ENCODE measurements at places on chromosomes 12 and 14.

DNA sequence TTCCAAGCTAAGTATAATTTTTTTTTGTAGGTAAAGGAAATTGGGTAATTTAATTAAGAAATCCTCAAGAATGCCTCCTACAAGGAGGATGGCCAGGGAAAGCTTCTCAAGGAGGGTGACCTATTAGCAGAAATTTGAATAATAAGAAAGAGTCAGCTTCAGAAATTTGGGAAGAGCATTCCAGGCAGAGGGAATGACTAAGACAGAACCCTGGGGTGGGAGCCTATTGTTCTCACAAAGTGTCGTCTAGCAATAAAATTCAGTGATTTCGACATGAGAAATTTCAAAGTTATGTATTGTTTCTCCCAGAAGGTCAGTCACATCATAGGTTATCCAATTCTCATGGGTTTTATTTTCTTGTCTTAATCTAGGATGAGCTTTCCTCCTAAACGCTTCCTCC lies 1168.4 kb downstream of the AACS start:
- no peak for DNase-seq

DNA sequence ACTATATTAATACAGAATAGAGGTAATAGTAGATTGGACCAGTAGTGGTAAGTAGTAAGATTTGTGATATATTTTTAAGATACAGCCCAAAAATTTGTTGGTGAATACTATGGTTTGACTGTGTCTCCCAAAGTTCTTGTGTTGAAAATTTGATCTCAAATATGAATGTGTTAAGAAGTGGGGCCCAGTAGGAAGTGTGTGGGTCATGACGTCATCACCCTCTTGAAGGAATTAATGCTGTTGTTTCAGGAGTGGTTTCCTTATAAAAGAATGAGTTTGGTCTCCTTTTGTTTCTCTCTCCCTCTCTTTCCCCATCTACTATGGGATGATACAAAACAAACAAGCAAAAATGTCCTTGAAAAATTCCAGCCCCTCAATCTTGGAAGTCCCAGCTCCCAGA lies 16.3 kb downstream of the LUM start:
- no peak for DNase-seq

GRCh38 chr14:102750376-102750775 lies 26.9 kb upstream of the TRAF3 start:
- no peak for DNase-seq

DNA sequence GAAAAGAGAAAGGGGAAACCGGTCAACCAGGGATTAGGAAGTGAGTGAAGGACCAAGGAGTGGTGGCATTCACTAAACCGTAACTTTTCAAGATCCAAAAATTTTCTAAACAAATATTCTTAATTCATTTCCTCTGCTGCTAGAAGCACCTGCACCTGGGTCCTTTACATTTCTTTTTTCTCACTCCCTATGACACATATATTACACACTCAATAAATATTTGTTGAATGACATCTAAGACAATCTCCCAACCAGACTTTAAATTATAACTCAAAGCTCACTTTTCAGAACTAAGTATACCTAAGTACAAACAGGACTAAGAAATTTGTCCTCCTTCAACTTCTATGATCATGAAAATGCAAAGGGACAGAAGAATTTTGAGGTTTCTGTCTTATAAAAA lies 11.1 kb downstream of the TTC5 start:
- DNase-seq: no peak
